Stimulated activated CD4-positive, alpha-beta T cell treated with anti-CD3 and anti-CD28 coated beads, TNF-alpha, amount 100 ng/mL, for 4 hours (primary cell): ENCODE measurements at places on chromosomes 12 and 14.
A peak's percentile ranks its signal among the peaks of the same experiment; 100 is the strongest.

- no peak for DNase-seq
These were observed 678.9 kb upstream of the LMO3 start for GRCh38 chr12:17284873-17285272.

DNA sequence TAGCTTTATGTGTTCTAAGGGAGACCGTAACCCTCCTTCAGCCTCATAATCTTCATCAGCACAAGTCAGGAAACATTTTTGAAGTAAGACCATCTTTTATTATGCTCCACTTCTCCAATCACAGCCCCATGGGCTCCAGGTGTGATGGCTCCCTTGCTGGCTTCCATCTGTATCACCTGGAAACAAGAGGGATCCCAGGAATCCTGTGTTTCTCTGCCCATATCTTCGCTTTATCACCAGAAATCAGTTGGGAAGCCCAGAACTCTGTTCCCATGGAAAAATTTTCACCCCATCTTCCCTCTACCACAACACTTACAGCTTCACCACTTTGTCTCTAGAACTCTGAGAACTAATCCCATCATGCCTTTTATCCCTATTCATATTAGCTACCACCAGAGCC lies 68.3 kb downstream of the METTL25 start:
- DNase-seq, result no peak

GRCh38 chr12:113232840-113233585 lies 11.7 kb downstream of the TPCN1 start:
- DNase-seq, result peak; percentile 50

GRCh38 chr12:113242026-113242418 lies 20.8 kb downstream of the TPCN1 start:
- no peak for DNase-seq

- DNase-seq, result no peak
These were observed 7.7 kb downstream of the SLC15A4 start for GRCh38 chr12:128815779-128816642.

DNA sequence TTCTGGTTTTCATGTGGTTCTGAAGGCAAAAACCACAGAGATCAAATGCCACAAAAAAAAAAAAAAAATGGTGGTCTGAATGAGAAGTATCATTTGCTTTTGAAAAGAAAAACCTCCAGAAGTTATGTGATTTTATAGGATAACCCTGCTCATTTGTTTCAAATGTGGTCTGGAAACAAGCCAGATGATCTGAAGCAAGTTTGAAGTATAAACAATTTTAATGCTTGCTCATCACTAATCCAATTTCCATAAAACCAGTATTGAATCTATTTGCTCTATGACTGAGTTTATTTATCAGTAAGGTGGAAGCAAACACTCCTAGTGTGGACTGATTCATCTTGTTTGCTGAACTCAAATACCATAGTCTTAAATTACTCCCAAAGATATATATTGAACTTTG lies 407.3 kb upstream of the FLRT2 start:
- no peak for DNase-seq
